NCI-H748 treated with DMSO at 0.1 percent for 48 hours (cell line): ENCODE measurements at places on chromosomes 3 and 15.

- DNase-seq: no peak
These were observed 670.6 kb downstream of the PLOD2 start for GRCh38 chr3:145490088-145491048.

- no peak for DNase-seq
These were observed 17.6 kb downstream of the ARIH1 start for GRCh38 chr15:72491768-72492167.

DNA sequence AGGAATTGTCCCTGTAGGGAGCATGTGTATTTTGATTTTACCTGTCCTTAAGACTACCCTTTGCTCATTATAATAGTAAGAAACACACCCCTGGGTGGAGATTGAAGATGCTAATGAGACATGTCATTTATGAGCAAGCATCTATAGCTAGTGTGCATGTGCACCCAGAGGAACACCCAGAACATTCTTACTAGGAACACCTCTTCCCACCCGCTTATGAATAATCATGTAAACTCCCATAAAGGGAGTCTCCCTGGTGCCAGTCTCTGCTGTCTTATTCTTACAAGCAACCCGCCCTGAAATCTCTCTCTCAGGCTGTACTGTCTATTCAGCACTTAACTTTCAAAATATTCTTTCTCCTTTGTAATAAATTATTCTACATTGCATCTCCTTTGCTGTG, 1227.3 kb downstream of the ROBO1 start:
- DNase-seq: no peak

- DNase-seq: no peak
These were observed 92.5 kb upstream of the SKOR1 start for GRCh38 chr15:67732671-67733374.

DNA sequence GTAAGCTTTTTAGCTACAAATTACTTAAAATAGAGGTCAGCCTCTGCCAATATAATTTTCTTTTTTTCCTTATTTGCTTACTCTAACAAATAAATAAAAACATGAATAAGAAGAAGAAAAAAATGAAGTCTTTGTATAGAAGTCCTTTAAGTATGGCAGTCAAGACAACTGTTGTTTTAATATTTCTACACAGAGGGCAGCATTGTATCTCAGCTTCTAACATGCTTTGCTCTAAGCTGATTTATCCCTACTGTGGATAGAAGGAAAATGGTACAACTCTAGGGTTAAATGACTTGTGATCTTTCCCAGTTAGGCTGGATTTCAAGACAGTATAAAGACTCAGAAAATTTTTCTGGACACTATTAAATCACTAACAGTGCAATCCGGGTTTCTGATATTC, 104.3 kb upstream of the MEIS2 start:
- no peak for DNase-seq

DNA sequence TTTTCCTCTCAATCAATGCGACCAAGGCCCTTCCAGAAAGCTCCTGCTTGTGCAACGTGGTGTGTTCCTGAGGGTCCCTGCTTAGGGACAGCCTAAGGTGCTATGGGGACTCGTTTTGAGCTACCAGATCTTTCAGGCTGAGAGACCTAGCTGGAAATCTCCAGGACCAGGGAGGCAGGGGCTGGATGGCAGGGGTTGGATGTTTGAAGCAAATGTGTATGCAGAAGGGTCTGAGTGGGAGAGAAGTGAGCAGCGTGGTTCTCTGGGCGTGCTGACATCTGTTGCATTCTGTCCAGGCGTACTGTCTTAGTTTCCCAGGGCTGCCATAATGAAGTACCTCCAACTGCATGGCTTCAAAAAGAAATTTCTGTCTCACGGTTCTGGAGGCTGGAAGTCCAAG, 31.7 kb upstream of the SLCO2A1 start:
- DNase-seq: no peak

DNA sequence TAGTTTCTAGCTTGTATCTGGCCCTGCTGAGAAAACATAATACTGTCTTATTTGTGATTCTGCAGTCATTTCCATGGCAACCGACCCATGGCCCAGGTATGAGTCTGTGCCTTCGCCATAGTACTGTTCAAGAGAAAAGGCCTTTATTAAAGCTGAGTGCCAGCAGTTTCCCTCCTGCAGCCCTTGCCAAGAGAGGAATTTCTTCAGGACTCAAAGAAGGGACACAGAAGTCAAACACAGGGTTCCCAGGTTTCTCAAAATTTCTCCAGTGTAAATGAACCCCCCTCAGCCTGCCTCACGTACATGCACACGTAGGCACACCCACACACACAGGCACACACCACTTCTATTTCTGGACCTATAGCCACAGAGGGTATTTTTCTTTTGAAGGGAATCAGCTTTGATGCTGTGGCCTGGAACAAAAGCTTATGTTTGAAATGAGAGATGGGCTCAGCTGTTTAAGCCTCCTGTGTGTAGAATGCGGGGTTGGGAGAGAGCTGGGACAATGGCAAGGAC, 269.2 kb downstream of the PDCD6IP start:
- no peak for DNase-seq

GRCh38 chr3:170565495-170565894, 20.4 kb downstream of the SLC7A14 start:
- DNase-seq: no peak

- no peak for DNase-seq
These were observed 93.0 kb upstream of the LPP start for GRCh38 chr3:188060840-188061544.
